ACHN (cell line): ENCODE measurements at places on chromosomes 7 and 10.

GRCh38 chr10:90424730-90425129 lies 433.1 kb downstream of the HTR7 start:
- DNase-seq, result no peak

- no peak for DNase-seq
These were observed 334.2 kb upstream of the MAGI2 start for GRCh38 chr7:79787623-79788022.

DNA sequence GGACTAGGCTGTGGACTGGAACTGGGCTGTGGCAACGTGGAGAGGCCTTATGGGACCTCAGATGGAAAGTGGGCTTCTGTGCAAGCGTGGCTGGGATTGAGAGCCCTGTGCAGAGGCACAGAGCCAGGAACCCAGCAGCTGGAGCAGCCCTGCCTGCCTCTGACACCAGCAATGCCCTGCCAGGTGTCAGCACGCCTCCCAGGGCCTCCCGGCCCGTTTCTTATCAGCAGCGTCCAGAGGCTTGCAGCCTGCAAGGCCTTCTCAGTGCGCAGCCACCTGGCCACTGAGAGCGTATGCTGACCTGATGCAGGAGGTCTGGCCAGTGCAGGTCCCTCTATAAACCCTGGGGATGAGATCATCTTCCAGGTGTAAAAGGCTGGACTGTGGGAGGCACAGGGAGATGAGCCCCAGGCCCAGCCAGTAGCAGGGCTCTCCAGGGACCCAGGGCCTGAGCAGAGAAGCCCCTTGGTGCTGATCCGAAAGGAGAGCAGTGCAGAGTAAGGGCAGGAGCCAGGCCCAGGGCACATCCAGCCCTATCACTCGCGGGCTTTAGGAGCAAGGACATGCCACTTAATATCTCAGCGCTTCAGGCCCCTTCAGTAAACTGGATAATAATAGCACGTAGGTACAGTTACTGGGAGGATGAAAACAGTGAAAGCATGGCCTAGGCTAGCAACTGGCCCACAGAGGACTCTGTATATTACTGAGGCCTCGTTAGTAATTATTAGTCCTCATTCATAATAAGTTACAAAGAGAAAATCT lies 38.8 kb upstream of the ANTXRL start:
- DNase-seq, result no peak

GRCh38 chr7:6398943-6399342 lies 48.8 kb downstream of the DAGLB start:
- no peak for DNase-seq

- no peak for DNase-seq
These were observed 373.2 kb upstream of the PODXL start for GRCh38 chr7:131929632-131930031.

GRCh38 chr10:45557275-45557905 lies 115.2 kb downstream of the ZFAND4 start:
- no peak for DNase-seq

DNA sequence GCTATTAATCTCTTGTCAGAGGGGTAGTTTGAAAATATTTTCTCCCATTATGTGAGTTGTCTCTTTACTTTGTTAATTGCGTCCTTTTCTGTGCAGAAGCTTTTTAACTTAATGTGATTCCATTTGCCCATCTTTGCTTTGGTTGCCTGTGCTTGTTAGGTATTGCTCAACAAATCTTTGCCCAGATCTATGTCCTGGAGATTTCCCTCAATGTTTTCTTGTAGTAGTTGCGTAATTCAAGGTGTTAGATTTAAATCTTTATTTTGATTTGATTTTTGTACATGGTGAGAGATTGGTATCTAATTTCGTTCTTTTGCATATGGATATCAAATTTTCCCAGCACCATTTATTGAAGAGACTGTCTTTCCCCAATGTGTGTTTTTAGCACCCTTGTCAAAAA lies 567.2 kb downstream of the DNAJB9 start:
- no peak for DNase-seq

GRCh38 chr7:150404805-150405583 lies 25.9 kb downstream of the ZNF775 start:
- peak; percentile 91 for DNase-seq

GRCh38 chr10:86265236-86265894 lies 101.2 kb downstream of the GRID1 start:
- DNase-seq, result no peak

- DNase-seq, result no peak
These were observed 2.1 kb upstream of the DPY19L1 start for GRCh38 chr7:35039343-35039742.

GRCh38 chr7:6623589-6624245 lies 8.3 kb downstream of the ZNF853 start:
- no peak for DNase-seq

DNA sequence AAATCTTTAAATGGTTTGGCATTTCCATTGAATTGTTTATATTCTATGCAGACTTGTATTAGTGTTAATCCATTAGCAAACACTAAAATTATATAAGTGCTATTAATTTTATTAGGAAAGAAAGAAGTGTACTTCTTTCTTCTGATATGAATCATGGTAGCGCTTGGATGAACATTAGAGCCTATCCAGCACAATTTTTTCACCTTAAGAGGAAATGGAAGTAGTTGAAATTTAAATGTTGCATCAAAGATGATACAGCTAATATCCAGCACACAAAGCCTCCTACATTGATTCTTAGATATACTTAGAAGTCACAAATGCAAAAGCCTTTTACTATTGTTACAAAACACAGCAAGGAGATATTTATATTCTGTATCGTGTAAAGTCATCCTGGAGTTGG lies 174.5 kb downstream of the AHR start:
- DNase-seq, result no peak

DNA sequence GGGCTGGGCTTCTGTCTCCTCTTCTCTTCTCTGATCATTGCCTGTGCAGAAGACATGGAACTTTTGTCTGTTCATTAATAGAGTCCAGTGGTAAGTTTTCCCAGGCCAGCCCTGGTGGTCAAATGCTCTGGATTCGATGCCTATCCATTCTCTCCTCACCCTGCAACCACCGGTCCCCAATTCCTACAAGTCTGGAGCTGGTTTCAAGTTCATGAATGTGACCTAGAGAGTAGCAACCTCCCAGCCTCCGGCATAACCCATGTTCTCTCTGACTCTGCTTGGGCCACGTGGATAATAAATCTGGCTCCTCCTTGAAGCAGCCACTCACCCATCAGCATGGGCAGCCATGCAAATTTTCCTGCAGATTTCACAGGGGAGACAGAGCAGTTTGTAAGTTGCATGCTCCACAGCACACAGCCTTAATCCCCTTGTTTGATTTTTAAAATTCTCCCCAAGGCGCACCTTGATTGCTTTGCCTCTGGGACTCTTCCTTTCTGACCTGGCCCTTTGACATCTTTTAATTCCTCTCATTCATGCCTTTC lies 37.3 kb upstream of the PDZD8 start:
- no peak for DNase-seq

GRCh38 chr7:82410461-82410860 lies 33.1 kb downstream of the CACNA2D1 start:
- DNase-seq, result no peak

- DNase-seq, result peak; percentile 10
These were observed 232.2 kb upstream of the BMPER start for GRCh38 chr7:33673029-33673700.

GRCh38 chr10:84097787-84098353 lies 41.4 kb upstream of the GHITM start:
- DNase-seq, result peak; percentile 46

DNA sequence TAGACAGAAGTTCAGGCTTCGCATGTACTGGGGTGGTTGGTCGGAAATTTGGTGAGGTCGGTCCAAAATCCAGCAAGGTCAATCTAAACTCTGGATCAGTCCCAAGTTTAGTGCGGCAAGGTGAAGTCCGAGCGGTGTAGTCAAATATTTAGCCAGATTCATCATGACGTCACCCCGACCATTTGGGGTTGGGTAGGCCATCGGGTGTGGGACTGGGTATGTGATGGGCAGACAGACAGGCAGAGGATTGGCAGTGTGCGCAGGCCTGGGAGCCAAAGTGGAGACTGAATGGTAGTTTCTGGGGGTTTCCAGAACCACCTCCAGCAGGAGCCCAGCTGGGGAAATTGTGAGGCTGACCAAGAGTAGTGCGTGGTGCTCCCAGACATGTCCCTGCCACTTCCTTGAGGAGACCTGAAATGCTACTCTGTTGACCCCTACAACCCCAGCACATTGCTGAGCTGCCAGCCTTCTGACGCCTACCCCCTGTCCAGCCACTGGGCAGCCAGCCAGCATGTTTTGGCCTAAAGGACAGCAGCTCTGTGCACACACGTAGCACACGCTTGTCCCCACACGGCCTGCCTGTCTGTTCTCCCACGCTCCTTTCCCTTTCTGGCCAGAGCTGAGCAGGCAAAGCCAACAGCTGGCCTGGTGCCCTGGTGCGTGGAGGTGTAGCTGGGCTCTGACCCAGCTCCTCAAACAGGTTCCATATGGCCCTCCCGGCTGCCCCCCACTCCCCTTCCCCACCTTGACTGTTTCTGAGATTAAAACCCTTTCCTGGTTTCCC lies 55.9 kb downstream of the FAM241B start:
- DNase-seq, result no peak

DNA sequence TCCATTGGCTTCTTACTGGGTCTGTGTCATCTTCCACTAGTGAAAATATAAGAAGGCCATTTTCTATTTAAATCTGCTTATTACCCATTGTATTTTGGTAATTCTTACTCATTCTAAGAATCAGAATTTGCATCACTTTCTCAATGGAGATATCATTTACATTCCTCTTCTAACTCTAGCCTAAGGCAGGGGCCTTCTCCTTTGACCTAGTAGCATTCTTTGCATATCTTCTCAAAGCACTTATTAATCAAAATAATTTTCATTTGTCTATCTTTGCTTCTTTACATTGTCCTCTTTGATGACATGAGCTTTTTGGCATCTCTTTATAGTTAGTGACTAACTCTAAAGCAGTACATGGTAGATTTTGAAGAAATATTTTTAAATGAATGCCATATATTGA lies 400.9 kb upstream of the SEMA3D start:
- DNase-seq, result no peak

GRCh38 chr10:132698211-132698751 lies 87.7 kb downstream of the NKX6-2 start:
- DNase-seq, result no peak

- DNase-seq, result no peak
These were observed 599.5 kb downstream of the PHTF2 start for GRCh38 chr7:78398081-78398480.

GRCh38 chr7:158468181-158468580 lies 119.4 kb downstream of the PTPRN2 start:
- DNase-seq, result no peak

DNA sequence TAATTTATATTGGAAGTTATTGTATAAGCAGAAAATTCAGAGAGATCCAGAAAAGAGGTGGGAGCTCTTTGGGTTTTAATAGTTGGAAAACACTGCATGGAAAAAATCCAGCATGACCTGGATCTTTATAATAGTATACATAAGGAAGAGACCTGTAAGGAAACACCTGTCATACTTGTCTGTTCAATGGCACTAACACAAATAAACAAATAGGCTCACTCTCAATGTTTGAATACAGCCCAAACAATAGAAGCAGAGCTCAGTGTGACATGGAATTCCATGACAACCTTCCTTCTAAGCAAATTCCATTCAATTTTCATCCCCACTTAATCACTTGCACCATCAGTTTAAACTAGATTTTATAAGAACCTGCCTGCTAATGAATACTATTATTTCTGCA lies 31.7 kb downstream of the CISD1 start:
- DNase-seq, result no peak

- peak; percentile 96 for DNase-seq
These were observed 74.6 kb upstream of the FRMD4A start for GRCh38 chr10:14405076-14406065.

DNA sequence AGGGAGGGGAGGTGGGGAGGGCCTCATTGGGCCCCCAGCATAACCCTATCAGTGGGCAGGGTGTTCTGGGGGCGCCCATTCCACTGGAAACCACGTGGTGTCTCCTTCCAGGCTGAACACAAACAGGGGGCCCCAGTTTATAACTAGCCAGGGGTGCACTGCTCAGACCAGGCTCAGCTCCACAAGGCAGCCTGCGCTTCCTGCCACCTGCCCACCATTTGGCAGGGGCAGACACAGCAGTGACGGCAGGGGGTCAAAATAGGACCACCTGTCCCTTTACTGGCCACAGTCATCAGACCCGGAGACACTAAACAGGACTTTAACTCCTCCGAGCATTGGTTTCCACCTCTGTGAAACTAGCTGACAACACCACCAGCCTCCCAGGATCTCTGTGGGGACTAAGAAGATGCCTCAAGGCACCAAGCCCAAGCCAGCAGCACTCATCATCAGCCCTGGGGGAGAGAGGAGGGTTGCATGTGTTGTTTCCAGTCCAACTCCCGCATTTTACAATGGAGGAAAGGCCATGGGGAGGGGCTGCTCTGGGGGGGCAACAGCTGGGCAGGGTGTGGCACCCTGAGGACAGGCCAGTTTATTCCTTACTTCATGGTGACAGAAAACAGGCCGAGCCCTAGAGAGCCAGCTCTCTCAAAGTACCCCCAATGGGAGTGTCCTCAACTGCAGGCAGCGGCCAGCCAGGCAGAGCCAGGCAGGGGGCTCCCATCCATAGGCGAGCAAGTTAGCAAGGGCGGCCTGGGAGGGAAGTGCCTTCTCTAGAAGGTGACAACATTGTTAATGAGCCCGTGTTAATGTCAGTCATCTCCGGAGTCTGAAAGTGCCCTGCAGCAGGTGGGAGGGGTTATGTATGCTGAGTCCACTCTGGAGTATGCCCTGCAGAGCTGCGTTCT lies 127.6 kb downstream of the TNS3 start:
- no peak for DNase-seq

DNA sequence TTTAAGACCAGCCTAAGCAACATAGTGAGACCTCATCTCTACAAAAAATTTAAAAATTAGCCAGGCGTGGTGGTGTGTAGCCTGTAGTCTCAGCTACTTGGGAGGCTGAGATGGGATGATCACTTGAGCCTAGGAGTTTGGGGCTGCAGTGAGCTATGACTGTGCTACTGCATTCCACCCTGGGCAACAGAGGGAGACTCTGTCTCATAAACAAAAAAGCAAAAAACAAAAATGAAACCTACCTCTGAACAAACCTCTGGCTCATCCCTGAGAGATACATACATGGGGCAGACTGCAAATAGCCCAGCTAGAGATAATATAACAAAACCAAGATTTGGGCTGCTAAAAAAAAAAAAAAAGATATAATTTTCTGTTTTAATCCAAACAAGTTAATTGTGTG lies 19.5 kb downstream of the C10orf67 start:
- no peak for DNase-seq

GRCh38 chr7:74194686-74195085 lies 15.1 kb upstream of the LAT2 start:
- no peak for DNase-seq

DNA sequence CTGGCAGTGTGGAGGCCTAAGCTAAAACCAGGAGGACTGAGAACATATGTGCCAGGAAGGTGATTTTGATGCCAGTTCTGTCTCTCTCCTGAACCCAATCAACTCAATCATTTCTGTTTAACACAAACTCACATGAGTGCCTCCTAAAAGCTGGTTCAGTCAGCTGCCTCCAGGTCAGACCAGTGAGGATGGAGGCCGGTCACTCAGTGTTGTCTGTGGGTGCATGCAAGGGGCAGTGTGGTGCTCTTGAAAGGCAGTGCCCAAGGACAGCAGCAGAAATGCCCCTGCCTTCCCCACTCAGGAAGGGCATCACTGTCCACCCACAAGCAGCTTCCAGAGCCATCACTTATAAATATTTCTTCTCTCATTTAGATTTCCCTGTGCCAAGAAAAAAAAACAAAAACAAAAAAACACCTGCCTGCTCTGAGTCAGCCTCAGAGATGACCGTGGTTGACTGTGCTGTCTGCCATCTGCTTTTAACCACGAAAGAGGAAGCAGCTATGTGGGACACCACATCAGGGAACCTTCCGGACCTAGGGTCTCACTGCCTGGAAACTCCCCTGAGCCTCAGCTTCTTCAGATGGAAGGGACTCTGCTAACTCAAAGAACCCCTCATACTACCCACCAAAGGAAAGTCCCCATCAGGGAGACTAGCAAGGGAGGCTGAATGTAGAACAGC lies 39.1 kb downstream of the VOPP1 start:
- DNase-seq, result peak; percentile 44
